ENCODE measurements at places on chromosomes 3 and 15. TPM values are rescaled to one million over a fixed set of nuclear protein-coding genes. Genes with fewer than 3 reads are reported as not detected.

The ENTPD3 gene
- not detected for total RNA-seq

The SGO1 gene
- total RNA-seq: 38.5 TPM

The GOLGA8J gene
- 0.88 TPM for total RNA-seq

The CASR gene
- not detected for total RNA-seq

The SLC22A14 gene
- total RNA-seq: not detected

The P2RY14 gene
- 2.2 TPM for total RNA-seq

The SAMMSON gene
- not detected for total RNA-seq

The PTPRG gene
- total RNA-seq: 0.21 TPM

- no peak for DNase-seq
Measured at GRCh38 chr3:44571024-44571423, 13.7 kb upstream of the ZNF660 start.

GRCh38 chr3:25291481-25291905, 136.6 kb upstream of the RARB start:
- DNase-seq: no peak

DNA sequence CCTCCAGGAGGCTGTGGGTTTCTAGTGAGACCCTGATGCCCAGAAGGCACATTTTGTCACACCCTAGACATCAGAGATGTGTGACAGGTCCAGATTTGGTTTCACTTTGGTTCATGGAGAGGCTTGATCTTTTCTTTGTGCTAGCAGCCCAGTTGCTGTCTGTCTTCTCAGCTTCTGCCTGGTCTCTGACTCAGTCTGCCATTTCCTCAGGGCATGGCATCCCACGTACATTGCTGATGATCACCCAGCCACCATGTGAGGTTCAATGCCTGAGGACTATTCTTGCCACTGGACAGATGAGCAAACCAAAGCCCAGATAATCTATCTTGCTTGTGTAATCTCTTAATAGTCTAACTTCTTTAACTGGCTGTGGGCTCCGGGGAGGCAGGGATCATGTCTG, 144.9 kb upstream of the MRPS22 start:
- DNase-seq: no peak

DNA sequence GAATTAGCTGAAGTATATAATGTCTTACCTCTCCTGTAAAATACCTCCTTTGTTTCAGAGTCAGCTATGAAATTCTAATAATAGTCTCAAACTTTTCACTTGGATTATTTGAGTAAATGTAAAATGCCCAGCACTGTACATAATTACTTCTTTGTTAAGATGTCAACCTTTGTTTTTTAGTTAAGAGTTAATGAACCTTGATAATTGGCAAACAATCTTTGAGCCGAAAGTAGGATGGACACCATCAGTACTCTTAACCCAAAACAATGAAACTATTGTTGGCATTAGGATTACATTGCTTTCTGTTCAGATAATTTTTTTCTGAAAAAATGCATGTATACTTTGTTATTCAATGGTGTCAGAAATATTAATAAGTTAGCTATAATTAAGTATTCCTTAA, 3.0 kb upstream of the NECTIN3 start:
- no peak for DNase-seq

GRCh38 chr3:193813501-193813830, 220.5 kb downstream of the OPA1 start:
- DNase-seq: no peak

DNA sequence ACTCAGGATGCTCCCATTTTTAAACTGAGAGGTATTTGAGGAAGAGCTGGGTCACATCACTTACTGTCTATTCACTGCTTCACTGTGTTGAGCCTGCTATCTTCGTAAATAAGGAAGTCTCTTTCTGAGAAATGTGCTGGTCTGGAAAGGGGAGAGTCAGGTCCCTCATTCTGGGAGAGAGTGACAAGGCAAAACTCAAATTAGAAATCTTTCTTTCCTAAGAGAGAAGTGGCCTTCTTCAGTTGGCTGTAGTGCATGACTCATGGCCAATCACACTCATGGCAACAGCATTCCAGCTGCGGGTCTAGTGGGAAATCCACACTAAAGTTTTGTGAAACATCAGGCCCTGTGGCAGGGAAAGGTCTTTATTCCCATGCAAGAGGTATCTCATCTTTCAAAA, 11.5 kb upstream of the TIMP4 start:
- no peak for DNase-seq

- DNase-seq: no peak
Measured at GRCh38 chr3:64957408-64958198, 269.8 kb upstream of the ADAMTS9 start.

DNA sequence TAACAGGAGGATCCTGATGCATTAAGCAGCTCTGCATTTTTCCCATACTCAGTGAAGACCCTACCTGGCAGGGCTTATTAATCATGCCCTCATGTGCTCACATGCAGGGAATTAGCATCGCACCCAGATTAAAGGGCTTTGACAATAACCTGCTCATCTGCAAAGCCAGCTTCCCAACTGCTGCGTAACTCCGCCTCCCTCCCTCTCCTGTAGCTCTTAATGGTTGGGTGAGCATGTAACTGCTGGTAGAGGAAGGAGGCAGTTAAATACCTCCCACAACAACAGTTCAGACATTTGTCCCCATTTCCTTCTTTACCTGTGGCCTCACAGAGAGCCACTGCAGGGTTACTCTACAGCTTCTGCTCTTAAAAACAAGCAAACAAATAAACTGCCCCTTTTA, 203.6 kb upstream of the WNT5A start:
- DNase-seq: no peak

DNA sequence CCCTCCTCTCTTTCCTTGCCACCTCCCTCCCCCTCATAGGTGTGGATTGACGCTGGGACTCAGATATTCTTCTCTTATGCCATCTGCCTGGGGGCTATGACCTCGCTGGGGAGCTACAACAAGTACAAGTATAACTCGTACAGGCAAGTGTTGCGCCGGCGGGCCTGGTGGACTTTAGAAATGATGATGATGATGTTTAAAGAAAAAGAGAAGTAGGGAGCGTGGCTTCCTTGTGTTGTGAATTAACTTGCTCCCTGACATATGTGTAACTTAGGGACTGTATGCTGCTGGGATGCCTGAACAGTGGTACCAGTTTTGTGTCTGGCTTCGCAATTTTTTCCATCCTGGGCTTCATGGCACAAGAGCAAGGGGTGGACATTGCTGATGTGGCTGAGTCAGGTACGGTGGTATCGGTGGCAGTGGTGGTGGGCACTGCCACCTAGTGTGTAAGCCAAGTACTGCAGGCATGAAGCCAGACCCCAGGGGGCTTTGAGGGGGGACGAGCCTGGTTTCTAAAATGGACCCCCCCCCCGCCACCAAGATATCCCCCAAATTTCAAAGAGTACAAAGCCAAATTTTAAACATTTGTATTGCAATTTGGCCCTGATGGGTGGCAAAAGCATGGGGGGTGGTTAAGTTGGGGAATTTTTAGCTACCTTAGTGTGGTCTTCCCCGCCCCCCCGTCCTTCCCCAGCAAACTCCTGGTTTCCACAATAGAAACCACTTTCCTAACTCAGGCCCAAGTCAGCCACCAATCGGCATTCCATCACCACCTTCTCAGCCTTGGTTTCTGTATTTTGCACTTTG, 65.6 kb downstream of the SLC6A6 start:
- DNase-seq: peak; percentile 44
